ENCODE measurements at places on chromosomes 3 and 15.

- ATAC-seq: peak; percentile 58
These were observed at the start of gene BTLA for GRCh38 chr3:112498914-112499711. TSS of gene BTLA (minus strand) at chr3:112499472. CDS start at chr3:112499358, 114 bp downstream.

- ATAC-seq: no peak
These were observed 32.4 kb upstream of the PLSCR2 start for GRCh38 chr3:146501752-146502151.

GRCh38 chr3:189978753-189979152 lies 141.9 kb downstream of the P3H2 start:
- no peak for ATAC-seq

- no peak for ATAC-seq
These were observed 63.2 kb upstream of the RASGRP1 start for GRCh38 chr15:38627689-38628277.

GRCh38 chr3:63303238-63303637 lies 25.1 kb downstream of the SYNPR start:
- no peak for ATAC-seq

- no peak for ATAC-seq
These were observed 8.8 kb downstream of the BCL2A1 start for GRCh38 chr15:79962178-79962577.

GRCh38 chr3:183288117-183288516 lies 35.1 kb downstream of the B3GNT5 start:
- ATAC-seq: no peak

GRCh38 chr15:75578173-75578947 lies 755 bp downstream of the PTPN9 start:
- peak; percentile 60 for ATAC-seq

- ATAC-seq: no peak
These were observed 24.2 kb downstream of the SRGAP3 start for GRCh38 chr3:9225268-9225667.

DNA sequence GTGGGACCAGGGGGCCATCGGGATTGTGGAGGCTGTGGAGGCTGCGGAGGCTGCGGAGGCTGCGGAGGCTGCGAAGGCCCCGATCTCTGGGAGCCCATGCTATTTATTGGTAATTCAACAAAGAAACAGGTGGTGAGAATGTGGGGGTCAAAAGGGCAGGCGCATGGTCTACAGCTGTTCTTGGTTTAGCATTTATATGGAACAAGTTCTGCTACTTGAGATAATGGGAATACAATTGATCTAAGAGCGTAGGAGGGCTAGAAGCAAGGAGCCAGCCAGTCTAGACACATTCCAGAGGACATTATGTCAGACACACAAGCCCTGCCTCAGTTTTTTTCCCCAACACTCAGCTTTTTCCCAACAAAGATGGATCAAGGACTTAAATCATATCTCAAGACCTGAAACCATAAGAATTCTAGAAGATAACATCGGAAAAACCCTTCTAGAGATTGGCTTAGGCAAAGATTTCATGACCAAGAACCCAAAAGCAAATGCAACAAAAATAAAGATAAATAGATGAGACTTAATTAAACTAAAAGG lies 20.1 kb downstream of the C3orf80 start:
- ATAC-seq: no peak

GRCh38 chr3:127489357-127489756 lies 101.2 kb downstream of the TPRA1 start:
- no peak for ATAC-seq

GRCh38 chr3:45881078-45882022 lies 5.0 kb upstream of the CCR9 start:
- ATAC-seq: peak; percentile 80

DNA sequence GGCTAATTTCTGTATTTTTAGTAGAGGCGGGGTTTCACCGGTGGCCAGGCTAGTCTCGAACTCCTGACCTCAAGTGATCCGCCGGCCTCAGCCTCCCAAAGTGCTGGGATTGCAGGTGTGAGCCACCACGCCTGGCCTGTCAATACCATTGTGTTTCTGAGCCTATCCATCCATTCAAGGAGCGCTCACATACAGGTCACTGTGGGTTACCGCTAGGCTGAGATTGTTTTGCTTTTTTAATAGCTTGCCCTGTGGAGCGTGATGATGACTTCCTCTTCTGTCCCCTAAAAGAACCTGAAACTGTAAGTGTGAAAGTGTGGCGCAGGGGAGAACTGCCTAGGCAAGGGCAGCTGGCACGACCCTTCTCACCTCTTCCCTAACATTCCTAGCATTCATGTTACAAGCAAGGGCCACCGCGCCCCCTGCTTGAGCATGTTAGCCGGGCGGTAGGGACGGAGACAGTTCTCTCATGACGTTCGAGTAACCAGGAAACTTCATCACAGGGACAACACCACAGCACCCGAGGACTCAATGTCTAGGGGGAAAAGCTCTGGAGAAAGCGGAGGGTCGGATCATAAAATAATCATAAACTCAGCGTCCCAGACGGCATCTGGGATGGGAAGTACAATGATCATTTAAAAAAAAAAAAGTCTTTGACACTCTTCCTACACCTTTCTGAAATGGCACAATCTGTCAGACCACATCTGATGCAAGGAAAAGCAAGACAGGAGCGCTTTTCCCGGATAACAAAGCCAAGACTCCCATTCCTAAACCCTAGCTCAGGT lies 790 bp downstream of the LAMP3 start:
- ATAC-seq: peak; percentile 8

- no peak for ATAC-seq
These were observed 313.2 kb upstream of the MME start for GRCh38 chr3:154766765-154767503.

DNA sequence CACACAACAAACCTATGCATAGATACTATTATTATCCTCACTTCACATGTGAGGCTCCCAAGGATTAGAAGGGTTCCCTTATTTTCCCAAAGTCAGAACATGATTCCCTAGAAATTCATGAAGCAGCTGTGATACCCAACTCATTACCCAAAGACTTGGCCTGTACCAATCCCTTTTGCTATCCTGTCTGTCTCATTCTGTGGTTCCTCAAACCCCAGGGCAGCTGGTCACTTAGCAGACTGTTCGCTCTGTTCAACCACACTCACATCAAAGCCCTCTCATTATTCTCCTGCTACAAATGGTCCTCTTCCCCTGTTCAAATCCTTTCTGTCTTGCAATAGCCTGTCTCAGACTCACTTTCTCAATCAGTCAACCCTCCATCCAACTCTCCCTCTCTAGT lies 154.3 kb upstream of the TRIM42 start:
- no peak for ATAC-seq

DNA sequence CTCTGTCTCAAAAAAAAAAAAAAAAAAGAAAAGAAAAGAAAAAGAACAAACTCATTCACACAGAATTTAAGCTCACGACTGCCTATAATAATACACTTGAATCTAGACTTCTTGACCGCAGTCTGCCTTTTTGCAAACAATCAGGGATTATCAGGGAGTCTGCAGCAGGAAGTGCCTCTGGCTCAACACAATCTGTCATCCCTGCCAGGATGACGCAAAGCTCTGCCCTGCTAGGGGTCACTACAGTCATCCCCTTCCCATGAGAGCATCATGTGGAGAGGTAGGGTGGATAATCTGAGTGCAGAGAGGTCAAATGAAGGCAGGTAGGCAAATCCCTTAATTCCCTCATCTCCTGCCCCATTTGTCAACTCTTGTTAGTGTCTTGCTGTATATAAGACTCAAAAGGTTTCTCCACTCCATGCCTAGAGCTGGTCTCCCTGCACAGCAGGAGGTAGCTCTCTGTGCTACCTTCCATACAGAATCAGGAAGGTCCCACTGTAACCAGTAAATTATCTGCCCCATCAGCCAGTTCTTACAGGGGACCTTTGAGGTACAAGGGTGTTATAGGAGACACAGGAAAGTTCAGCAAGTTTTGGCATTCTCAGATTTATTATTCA lies 4.2 kb downstream of the UBAP1L start:
- no peak for ATAC-seq

GRCh38 chr3:9946112-9947024 lies 5.8 kb downstream of the PRRT3 start:
- peak; percentile 89 for ATAC-seq

DNA sequence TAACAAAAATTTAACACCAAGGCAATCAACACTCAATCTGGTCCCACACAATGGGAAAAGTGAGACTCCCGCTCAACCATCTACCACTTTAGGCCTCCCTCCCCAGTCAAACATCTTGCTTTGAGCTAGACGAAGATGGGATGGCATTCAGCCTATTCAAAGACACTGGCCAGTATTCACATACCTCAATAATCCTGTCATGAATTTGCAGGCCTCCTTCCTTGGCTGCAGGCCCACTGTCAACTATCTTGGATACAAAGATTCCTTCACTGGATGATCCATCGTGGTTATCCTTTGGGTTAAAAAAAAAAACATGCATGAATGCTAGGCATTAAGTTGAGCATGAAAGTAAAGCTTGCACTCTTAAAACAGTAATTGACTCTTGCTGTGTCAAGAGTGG lies 22.6 kb downstream of the PDZRN3 start:
- ATAC-seq: no peak

GRCh38 chr3:194270627-194271459 lies 80.3 kb downstream of the CPN2 start:
- no peak for ATAC-seq

DNA sequence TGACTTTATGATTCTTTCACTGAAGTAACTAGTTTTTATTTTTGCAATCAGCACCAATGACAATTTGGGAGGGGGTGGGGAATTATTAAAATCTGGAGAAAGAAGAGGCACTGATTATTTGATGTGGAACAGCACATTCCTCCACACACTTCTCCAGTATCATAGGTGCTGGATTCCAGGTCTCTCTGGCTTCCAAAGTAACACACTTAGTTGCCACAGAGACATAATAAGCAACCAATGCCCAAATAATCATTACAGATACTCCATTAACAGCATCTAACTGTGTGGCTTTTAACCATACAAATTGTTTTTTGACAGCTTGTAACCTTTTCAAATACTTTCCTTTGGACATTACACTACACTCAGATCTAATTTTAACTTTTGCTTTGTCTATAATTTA lies 131.0 kb upstream of the CDIN1 start:
- no peak for ATAC-seq

GRCh38 chr15:69725957-69726356 lies 273.3 kb downstream of the RPLP1 start:
- ATAC-seq: no peak

GRCh38 chr3:32002561-32003368 lies 21.2 kb downstream of the ZNF860 start:
- ATAC-seq: no peak

GRCh38 chr3:127858937-127859336 lies 36.6 kb upstream of the MGLL start:
- no peak for ATAC-seq

- peak; percentile 48 for ATAC-seq
These were observed at the start of gene LRRK1 for GRCh38 chr15:100918690-100919480. TSS of gene LRRK1 (plus strand) at chr15:100919357. CDS start at chr15:100924633, 5,276 bp downstream.

GRCh38 chr15:73283366-73283962 lies 85.3 kb downstream of the HCN4 start:
- ATAC-seq: no peak

GRCh38 chr3:128155616-128156360 lies 2.5 kb downstream of the EEFSEC start:
- no peak for ATAC-seq

- ATAC-seq: no peak
These were observed 55.5 kb downstream of the WHAMM start for GRCh38 chr15:82864967-82865366.

DNA sequence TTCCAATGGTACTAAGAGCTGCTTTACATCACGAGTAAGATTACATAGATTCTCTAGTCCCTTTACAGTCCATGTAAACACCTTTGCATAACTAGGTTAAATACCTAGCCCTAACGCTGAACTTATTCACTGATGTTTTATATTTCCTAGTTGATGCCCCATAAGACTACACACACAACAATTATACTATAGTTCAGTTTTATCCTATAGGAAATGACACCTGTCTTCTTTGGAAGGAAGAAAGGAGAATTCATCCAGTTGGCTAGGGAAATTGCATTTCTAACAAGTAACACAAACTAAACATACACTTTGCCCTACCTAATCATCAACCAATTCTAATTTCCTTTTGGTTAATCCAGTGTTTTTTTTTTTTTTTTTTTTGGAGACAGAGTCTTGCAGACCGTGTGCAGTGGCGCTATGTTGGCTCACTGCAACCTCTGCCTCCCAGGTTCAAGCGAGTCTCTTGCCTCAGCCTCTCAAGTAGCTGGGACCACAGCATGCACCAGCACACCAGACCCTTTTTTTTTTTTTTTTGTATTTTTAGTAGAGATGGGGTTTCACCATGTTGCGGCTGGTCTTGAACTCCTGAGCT lies 13.9 kb downstream of the PDE12 start:
- ATAC-seq: no peak

DNA sequence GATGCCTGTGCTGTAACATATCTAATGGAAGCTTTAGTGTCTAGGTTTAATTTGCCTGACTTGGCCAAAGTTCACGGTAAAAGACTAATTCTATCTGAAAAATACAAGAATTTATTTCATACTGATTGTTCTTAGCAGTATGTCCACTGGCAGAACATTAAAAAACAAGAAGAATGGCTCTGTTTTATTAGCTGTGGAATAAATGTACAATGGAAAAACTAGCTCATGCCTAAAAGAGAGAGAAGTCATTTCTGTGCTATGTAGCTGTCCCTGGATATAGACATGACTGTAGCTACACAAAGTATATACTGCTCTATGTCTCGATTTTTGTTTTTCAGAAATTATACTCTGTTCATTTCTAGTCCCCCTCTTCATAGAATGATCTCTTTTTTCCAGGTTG lies 13.9 kb upstream of the VGLL3 start:
- no peak for ATAC-seq

DNA sequence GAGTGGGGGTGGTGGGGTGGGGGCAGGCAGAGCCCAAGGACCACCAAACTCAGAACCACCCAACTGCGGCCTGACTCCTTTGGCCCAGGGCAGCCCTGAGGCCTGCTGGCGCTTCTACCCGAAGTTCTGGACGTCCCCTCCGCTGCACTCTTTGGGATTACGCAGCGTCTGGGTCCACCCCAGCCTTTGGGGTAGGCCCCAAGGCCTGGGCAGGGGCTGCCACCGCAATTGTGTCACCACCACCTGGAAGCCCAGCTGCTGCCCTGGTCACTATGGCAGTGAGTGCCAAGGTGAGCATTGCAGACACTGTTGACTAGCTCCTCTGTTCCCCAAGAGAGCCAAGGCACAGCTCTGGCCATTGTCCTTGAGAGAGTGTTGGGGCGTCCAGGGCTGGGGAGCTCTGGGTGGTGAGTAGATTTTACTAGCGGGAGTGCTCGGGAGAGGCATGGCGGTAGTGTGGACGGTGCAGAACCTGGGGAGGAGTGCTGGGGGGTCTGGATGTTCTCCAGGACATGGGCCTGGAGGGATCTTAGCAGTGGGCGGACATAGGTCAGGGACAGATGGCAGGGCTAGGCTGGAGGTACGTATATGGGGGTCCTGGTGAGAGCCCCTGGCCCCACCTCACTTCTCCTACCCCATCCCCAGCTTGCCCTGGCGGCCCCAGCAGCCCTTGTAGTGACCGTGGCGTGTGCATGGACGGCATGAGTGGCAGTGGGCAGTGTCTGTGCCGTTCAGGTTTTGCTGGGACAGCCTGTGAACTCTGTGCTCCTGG lies 12.8 kb downstream of the NT5DC2 start:
- no peak for ATAC-seq

GRCh38 chr3:11385891-11386290 lies 113.7 kb downstream of the ATG7 start:
- ATAC-seq: no peak

GRCh38 chr15:101368861-101369642 lies 74.0 kb upstream of the SNRPA1 start:
- no peak for ATAC-seq

- peak; percentile 45 for ATAC-seq
These were observed 55.0 kb downstream of the SETD5 start for GRCh38 chr3:9452417-9452816.

- ATAC-seq: no peak
These were observed 63.1 kb upstream of the TBC1D5 start for GRCh38 chr3:17805461-17805940.
